Hypothalamus (tissue), 51 donors: ENCODE measurements at places on chromosomes 1 and 21.

- no peak for DNase-seq
Observed at GRCh38 chr1:176692431-176692830, 229.5 kb downstream of the PAPPA2 start.

DNA sequence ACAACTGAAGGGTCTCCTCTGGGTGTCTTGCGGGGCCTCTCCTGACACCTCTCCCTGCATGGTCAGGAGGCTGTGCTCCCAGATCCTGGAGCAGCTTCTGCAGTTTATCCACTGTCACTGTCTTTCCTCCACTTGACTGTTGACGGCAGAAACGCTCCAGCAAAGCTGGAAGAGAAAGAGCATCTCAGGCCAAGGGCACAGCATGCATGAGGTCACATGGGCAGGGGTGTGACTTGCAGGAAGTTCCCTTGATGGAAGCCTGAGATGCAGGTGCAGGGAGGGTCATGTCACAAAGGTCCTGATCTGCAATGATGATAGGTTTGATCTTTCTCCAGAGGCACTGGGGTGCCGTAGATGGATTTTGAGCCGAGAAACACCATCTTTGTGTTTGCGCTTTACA lies 23.3 kb downstream of the SLC44A3 start:
- no peak for DNase-seq

DNA sequence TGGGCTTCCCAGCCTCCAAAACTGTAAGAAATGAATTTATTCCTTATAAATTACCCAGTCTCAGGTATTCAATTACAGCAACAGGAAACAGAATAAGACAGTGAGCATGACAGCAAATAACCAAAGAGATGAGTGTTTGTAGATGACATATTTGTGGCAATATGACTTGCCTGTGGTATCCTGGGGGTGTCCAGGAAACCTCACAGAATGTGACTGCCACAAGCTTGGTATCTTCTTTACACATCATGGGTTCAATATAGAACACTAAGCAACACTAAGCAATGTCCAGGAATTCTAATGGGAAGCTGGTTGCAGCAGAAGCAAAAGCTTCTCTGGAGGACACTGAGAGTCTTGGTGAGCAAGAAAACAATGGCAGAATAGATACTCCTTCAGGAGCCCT lies 236.4 kb upstream of the BEND5 start:
- no peak for DNase-seq

DNA sequence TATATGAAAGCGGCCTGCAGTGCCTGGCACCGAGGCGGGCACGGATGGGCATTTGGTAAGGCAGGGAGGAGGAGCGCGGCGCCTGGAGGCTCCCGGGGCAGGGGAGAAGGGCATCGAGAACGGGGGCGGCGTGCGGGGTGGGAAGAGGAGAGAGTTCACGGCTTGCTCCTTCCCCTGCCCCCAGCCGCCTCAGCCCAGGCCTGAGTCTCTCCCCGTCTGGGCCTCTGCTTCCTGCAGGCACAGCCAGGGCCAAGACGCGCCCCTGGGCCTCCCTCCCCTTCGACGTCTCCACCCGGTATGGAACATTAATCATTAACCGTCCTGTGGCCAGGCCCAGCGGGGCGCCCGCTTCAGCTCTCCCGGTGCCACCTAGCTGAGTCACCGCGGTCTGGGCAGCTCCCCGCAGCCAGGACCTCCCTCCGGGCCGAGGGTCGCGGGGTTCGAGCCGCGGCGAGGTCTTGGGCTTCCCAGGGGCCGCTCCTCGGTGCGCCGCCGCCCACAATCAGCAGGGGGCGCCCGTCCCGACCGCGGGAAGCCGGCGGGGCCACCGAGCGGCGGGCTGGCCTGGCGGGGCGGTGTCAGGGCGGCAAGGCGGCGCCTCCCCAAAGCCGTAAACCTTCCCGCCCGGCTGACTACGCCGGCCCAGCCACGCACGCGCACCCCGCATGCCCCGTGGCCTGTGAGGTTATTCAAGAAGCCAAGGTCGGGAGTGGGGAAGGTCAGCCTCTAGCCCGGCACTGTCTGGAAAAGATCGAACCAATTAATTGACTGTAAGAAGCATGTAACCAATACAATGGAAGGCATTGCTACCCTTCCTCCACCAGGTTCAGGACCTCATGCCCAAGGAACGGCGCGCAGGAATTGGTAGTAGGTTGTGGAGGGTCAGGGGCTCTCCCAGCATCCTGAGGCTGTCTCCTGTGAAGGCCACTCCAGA lies 23.4 kb upstream of the RD3 start:
- DNase-seq = peak; percentile 25

DNA sequence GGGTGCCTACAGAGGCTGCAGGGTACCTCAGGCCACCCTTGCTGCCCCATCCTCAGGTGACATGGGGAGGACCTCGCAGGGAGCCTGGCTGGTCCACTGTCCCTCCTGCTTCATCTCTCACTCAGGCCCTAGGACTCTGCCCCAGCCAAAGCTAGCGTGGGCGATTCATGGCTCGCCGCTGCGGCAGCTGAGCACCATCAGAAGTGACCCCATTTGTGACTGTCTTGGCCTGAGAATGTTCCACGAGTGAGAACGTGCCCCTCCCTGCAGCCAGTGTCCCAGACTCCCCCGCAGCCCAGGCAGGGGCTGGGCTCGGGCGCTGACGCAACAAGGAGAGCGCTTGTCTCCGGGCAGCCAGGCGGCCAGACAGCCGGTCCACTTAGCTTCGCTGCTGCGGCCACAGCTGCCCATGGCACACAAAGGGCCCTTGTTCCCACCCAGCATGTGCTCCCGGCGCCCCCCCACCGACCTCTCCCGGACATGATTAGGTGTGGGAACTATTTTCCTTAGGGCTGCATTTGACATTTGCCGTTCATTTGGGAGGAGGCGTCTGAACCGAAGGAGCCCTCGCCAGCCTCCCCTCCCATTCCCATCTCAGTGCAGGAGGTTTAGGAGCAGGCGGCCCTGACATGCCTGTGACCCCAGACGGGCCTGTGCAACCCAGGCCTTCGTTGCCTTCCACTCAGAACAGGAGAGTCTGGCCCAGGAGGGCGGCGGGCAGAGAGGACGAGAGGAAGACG lies 19.3 kb upstream of the POFUT2 start:
- DNase-seq = peak; percentile 87

- DNase-seq = no peak
Observed at GRCh38 chr1:90722874-90723589, 5.9 kb upstream of the BARHL2 start.

DNA sequence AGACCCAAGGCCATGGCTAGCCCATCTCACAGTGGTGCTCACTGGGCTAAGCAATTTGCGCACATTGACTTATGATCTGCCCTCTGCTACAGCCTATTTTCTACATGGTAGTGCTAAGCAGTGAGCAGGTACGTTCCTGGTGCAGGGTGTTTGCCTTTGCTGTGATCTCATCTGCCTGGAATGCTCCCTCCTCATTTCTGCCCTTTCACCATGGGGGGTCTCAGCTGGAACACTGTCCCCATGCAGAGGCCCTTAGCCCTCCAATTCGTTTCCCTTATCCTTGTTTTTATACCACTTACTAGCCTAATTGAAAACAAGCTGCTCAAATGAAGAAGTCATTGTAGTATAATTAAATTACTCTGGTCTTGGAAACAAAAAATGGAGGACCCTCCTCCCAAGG lies 2.0 kb upstream of the B3GALT5 start:
- DNase-seq = no peak
